ENCODE measurements at places on chromosomes 1 and 21.

DNA sequence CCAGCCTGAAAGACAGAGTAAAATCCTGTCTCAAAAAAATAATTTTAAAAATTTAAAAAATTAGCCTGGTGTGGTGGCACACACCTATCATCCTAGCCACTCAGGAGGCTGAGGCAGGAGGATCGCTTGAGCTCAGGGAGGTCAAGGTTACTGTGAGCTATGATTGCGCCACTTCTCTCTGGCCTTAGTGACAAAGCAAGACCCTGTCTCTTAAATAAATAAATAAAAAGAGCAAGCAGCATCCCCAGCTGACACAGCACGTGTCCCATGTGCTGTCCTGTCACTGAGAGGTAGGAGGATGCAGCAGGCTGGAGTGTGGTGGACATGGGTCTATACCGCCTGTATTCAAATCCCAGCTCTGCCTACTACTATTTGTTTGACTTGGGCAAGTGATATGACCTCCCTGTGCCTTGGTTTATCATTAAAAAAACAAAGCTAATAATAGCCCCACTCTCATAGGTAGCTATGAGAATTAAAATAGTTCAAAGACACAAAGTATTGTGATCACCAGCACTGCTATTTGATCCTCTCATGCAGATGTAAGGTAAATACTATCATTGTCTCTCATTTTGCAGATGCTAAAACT lies 22.2 kb upstream of the ECE1 start:
- no peak for DNase-seq

- DNase-seq: no peak
These were observed 81.0 kb upstream of the KCNK2 start for GRCh38 chr1:215001419-215002021.

- DNase-seq: no peak
These were observed 19.3 kb upstream of the SLC35A3 start for GRCh38 chr1:99950486-99950885.

DNA sequence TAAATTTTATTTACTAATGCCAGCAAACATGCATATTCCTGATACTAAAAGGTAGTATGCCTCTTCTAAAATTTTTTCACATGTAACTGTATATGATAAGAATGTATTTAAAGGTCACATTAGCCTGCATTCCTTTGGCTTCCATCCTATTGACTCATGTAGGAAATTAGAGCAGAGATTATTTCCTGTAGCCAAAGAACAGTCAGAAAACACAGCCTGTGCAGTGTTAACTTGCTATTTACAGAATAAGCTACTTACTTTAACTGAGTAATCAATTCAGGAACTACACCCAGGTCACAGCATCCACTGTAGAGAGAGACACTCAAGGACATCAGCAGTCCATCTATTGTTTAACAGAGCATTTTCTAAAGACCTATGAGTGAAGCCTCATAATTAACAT lies 154.5 kb upstream of the ADGRL4 start:
- DNase-seq: no peak

- DNase-seq: no peak
These were observed 122.3 kb upstream of the BACE2 start for GRCh38 chr21:41045534-41046268.

- DNase-seq: no peak
These were observed 152.2 kb upstream of the C1orf105 start for GRCh38 chr1:172268237-172268636.

- DNase-seq: no peak
These were observed 11.8 kb downstream of the DRAM2 start for GRCh38 chr1:111127923-111128643.

DNA sequence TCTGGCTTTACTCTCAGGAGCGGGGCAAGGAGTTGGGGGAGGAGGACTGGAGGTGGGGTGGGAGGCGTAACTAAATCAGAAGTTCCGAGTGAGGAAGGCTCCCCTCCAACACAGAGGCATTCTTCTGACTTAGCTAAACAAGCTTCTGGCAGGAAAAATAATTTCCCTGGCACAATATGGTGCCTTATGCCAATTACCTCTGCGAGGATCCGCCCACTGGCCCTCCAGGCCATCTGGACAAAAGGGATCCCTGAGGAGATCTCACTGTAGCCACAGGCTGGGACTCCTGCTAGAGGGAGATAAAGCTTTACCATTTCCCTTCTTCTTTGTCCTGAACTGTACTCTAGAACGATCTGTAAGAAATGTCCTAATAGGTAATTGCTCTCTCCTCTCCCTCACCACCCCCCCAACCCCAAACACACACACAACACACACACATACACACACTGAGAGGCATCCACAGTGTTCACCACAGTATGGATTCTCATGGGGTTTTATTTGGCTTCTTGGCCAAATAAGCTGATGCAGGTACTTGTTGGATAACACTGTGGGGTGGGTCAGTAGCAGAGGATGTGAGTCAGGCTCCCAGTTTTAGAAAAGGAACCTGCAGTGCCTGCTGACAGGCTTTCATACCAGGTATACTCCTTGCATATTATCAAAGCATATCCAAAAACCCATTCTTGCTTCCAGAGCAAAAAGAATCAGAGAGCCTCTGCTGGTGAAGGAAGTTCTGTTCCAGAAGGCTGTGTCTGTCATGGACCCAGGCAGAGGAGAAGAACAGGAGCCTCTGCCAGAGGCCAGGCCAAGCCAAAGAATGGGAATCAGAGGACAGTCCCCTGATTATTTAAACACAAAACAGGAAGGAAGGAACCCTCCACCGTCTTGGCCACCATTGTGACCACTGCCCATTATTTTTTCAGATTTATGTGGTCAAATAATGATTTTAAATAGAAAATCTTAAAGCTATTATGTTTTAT lies 169.1 kb downstream of the C1orf21 start:
- DNase-seq: no peak

DNA sequence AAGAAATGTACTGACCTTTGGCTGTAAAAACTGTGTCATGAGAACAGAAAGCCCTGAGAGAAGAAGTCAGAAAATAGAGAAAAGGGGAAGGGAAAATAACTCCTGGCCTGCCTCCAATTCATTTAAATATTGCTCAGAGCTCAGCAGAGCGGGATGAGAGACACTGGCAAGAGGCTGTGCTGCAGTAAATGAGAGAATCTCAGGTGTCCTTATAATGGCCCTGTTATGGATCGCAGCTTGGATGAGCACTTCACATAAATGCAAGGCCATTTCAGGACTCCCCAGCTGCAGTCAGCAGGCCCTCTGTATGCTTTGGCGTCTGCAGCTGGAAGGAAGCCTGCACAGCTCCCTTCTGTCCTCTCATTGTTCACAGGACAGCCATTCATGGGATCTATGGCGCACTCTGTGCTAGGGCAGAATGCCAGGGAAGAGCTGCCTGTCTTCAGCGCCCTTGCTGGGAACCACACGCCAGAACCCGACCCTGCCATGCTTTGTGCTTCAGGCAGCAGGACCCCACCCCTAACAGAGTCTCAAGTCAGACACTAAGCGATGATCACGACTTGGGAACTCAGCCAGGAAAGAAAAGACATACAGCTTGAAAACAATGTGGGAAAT lies 20.7 kb upstream of the ABCB10 start:
- no peak for DNase-seq

- no peak for DNase-seq
These were observed 223.0 kb downstream of the PLA2G4A start for GRCh38 chr1:187051618-187052232.

DNA sequence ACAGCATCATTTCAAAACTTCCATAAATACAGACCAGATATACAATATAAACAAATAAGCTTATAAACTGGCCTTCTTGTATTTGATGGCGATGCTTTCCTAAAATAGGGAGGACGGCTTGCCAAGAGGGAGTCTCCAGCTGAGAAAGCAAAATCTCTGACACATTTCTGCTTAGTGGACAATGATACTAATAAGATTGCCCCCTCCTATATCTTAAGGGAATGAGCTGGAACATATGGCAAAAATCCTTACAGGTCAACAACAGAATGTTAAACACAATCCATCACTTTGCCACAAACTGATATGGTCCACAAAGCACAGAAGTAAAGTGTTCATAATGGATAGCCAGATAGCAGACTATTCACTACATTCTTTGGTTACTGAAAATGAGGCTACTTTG lies 7.1 kb upstream of the GADD45A start:
- DNase-seq: no peak

DNA sequence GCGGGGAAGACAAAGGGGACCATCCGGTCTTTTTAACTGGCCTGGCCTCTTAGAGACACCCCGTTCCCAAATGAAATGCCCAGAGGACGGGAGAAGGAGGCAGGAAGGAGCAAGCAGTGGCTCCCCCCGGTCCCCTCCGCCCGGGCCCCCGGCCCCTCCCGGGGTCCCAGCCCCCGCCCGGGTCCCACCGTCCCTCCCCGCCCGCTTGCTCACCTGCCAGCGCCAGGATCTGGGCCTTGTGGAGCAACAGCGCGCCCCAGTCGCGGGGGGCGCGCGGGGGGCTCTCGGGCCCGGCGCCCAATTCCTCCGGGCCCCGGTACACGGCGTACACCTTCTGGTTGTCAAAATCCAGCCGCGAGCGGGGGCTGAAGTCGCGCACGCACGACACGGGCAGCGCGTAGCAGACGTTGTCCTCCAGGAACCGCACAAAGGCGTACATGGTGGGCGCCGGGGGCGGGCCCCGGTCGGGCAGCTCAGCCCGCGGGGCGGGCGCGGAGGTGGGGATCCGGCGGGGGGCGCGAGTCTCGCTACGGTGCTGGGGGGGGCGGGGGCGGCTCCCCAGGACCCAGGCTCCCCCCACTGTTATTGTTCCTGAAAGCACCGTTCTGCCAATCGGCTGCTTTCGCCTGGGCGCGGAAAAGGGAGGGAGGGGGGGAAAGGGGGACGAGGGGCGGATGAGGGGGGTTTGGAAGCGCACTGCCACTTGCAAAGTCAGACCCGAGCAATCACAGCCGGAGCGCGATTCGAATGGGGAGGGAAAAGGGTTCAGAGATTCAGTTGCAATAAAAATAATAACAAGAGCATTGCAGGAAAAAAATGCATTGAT lies at the start of gene BEND5:
BEND5 (minus strand) TSS at position 499 of the 826 bp plus-strand sequence; CDS start at position 439, 60 bp downstream.
- DNase-seq: peak; percentile 73

GRCh38 chr1:118928739-118929554 lies 59.2 kb downstream of the TBX15 start:
- DNase-seq: no peak

DNA sequence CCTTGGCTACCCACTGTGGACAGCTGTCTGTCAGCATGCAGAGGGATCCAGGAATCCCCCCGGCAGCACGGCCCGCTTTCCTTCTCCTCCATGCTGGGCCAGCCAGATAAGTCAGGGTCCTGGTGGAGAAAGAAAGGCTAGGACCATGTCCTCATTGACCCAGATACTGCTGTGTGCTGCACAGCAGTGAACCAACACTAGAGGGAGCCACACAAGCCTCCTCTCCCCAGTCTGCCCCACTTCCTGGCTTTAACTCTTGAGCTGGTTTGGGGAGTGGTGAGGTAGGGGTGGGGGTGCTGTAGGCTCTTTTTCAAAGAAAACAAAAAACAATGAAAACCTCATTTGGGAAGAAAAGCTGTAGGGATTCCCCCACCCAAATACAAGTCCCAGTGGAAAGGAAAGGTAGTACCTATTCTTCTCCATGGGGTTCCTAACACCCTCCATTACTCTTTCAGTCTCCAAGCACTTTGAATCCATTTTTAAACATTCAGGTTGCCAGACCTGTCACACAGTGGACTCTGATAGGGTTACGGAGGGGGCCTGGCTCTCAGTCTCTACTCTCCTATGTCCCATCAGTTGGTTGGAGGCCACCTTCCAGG lies 84.9 kb upstream of the CD1D start:
- peak; percentile 43 for DNase-seq

GRCh38 chr21:28817871-28818270 lies 174.8 kb downstream of the LTN1 start:
- DNase-seq: no peak

GRCh38 chr1:17717594-17718535 lies 37.3 kb upstream of the ACTL8 start:
- DNase-seq: no peak

GRCh38 chr1:204511366-204511765 lies 4.8 kb upstream of the MDM4 start:
- DNase-seq: peak; percentile 11

DNA sequence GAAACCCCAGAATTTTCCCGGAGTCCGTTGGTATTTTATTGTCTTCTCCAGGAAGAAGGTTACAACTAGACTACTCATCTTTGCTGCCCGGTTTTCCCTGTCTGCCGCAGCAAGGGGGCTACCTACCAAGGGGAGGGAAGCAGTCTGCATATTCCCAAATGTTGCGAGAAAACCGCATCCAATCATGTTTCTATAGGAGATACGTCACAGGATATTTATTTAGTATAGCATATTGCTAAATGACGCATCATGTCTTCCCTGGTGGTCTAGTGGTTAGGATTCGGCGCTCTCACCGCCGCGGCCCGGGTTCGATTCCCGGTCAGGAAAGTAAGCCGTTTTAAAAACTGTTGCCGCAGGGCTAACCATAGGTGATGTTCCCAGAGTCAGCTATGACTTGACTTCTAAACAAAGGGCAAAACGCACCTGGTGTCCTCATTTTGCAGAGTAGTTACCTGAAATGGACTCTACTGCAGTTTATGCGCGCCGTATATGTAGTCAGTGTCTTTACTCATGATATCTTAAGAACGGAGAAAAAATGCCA lies 15.2 kb upstream of the ZNF692 start:
- peak; percentile 94 for DNase-seq

- DNase-seq: peak; percentile 89
These were observed 16.7 kb downstream of the ALX3 start for GRCh38 chr1:110053552-110054428.

DNA sequence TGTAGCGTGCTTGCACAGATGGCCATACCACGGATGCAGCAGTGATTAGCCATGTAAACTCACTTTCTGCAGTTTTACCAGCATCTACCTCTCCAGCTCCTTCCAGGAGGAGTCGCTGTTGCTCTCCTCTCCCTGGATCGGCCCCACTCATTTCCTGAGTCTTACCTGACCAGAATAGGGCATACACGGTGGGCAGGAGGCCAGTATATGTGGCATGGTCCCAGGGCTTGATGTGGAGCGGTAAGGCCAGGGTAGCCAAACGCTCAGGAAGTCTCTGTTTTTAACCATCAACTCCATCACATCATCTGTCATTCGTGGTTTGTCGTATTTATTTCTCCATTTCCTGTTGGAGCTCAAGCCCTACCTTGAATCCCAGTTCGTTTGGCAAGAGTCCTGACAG lies 163.4 kb upstream of the USP24 start:
- DNase-seq: peak; percentile 53

GRCh38 chr1:226110249-226111097 lies 48.0 kb downstream of the H3-3A start:
- peak; percentile 79 for DNase-seq

GRCh38 chr1:54069791-54070170 lies 16.4 kb downstream of the TCEANC2 start:
- DNase-seq: no peak

DNA sequence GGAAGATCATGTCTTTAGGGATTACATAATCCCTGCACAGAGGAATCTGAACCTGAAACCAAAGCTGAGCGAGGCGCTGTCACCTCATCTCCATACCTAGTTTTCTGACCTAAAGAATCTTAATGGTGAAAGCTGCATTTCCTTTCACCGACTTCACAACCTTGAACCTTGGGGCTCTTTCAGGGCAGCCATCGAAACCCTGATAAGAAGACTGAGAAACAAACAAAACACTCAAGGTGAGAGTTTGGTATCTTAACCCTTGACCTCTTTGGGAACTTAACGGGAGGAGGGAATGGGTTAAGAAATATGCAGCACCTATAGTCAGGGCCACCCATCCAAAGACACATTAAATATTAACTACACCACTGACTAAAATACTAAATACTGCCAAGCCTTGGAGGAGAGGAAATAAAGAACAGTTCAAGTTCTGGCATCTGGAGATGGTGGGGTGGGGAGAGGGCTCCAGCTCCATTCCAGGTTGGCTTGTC lies 2.0 kb downstream of the C1orf116 start:
- no peak for DNase-seq
